Endothelial cell of umbilical vein (primary cell): ENCODE measurements at places on chromosomes 13 and 19. TPM values are rescaled to one million over a fixed set of nuclear protein-coding genes. Genes with fewer than 3 reads are reported as not detected.

OR10H5 gene
- total RNA-seq = not detected in 2 replicates

FGF22 gene
- total RNA-seq = not detected in 2 replicates

PNMA8C gene
- 0.07 TPM in 1 of 2 replicates, not detected in the other for total RNA-seq

NCAN gene
- total RNA-seq = not detected in 2 replicates

KIR2DL4 gene
- total RNA-seq = not detected in 2 replicates

ZNF91 gene
- 12.4 and 17.0 TPM in 2 replicates for total RNA-seq

EID2B gene
- 3.0 and 3.9 TPM in 2 replicates for total RNA-seq

CDK8 gene
- 11.9 and 13.3 TPM in 2 replicates for total RNA-seq

RANBP3 gene
- 72.3 and 87.8 TPM in 2 replicates for total RNA-seq

SOX1 gene
- total RNA-seq = not detected in 2 replicates

SACS gene
- total RNA-seq = 72.7 and 73.1 TPM in 2 replicates

ZNF175 gene
- total RNA-seq = 16.5 and 21.4 TPM in 2 replicates

BRCA2 gene
- total RNA-seq = 16.1 and 17.5 TPM in 2 replicates
